ENCODE measurements at places on chromosomes 12 and 14. TPM values are rescaled to one million over a fixed set of nuclear protein-coding genes. Genes with fewer than 3 reads are reported as not detected.

GRCh38 chr12:75751769-75752471, 240.5 kb upstream of the KRR1 start:
- DNase-seq, result no peak

GRCh38 chr12:104303538-104304151, at the start of gene EID3:
Gene EID3, plus strand, starts transcription at chr12:104303739. Its CDS starts 196 bp downstream, at chr12:104303935.
- no peak for DNase-seq

GRCh38 chr12:110367181-110367864, 36.2 kb downstream of the ANAPC7 start:
- DNase-seq, result no peak

DNA sequence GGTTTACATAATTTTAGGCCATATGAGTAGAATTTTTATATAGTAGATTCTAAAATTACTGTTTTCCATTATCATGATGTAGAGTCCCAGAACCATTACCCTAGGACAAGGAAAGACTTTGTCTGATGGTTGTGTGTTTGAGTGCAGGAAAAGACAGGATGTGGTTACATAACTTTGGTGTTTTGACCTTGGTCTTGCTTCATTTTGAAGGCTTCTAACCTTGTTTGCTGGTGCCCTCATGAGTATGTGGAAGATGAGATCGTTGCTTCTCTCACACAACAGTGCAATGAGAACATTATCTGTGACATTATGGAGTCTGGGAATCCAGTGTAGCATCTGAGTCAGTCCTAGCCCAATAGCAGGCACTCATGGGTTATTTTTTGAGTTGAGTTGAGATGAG, 106.2 kb downstream of the IGF1 start:
- no peak for DNase-seq

Gene ENDOU
- not detected for total RNA-seq

GRCh38 chr14:94625353-94625635, 13.1 kb downstream of the SERPINA3 start:
- no peak for DNase-seq

GRCh38 chr14:20190596-20190995, at the start of gene OR11G2:
Gene OR11G2, plus strand, starts transcription at chr14:20190896. Its CDS starts 6,542 bp downstream, at chr14:20197438.
- no peak for DNase-seq

DNA sequence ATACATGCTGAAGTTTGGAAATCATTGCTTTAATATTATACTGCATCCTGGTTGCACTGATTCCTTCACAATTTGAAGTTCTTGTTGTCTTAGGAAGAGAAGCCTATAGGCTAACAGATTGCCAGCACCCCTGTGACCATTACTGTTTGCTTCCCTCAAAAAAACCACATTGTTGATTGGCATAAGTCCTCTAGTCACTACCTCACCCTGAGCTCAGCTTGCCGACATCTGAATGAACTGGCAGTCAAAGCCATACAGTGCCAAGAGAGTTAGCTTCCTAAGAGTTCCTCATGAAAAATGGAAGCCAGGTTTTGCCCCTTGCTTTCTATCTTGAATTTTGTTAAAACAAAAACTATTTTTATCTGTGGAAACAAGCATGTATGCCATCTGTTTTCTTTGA, 276.1 kb downstream of the SYT1 start:
- DNase-seq, result no peak

Gene LRFN5
- total RNA-seq, result 0.14 TPM

Gene NRXN3
- total RNA-seq, result 0.04 TPM

- no peak for DNase-seq
Observed at GRCh38 chr12:10354071-10354470, 35.8 kb downstream of the KLRK1 start.

- no peak for DNase-seq
Observed at GRCh38 chr12:99146185-99146584, 501.1 kb downstream of the APAF1 start.

Gene CD63
- 1,479 TPM for total RNA-seq

DNA sequence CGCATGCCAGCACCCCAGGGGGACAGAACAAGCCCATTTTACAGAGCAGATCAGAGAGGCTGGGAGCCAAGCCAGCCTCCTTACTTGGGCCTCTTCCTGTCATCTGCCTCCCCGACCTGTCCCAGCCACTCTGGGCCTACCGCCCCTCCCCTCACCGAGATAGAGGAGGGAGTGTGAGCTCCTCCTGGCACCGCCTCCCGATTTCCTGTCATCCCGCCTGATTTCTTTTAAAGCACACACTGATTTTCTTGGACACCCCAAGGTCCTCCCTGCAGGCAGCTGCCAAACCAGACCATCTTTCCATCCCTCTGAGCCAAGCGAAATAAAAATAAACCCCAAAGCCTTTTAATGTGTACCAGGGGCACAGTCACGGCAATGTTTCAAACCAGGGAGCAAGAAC, 108.4 kb downstream of the RFLNA start:
- no peak for DNase-seq

Gene RTL1
- not detected for total RNA-seq

GRCh38 chr14:29687866-29688265, 239.8 kb downstream of the PRKD1 start:
- DNase-seq, result no peak

- no peak for DNase-seq
Observed at GRCh38 chr14:36012621-36013020, 163.9 kb downstream of the PTCSC3 start.

GRCh38 chr12:120367924-120368788, 808 bp downstream of the MSI1 start:
- no peak for DNase-seq
